ENCODE measurements at places on chromosomes 5 and 9. TPM values are rescaled to one million over a fixed set of nuclear protein-coding genes. Genes with fewer than 3 reads are reported as not detected.

PCDHB11 gene
- total RNA-seq, result not detected

GRXCR2 gene
- not detected for total RNA-seq

SLC1A1 gene
- total RNA-seq, result not detected

PLAC8L1 gene
- total RNA-seq, result 0.57 TPM

GRCh38 chr5:90557871-90558270 is 726 bp upstream of the ADGRV1 start:
- no peak for DNase-seq

GRCh38 chr5:150655221-150655620 is 5.8 kb upstream of the MYOZ3 start:
- DNase-seq, result no peak
